ENCODE measurements at places on chromosomes 16 and 17.

DNA sequence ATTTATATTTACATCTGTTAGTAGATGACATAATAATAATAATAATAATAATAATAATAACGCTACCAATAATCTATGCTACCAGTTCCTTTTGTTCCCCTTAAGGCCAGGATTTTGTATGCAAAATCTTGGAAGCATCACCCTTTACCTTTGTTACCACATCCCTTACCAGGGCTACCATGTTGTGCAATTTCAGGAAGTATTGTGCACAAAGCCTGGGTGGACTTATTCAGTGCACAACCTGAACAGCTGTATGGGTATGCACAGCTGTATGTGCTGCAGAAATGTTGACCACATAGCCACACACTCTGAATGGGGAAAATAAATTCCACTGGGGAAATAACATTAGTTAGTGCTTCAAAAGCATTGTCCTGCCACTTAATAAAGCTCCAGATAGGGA lies 19.9 kb upstream of the CALB2 start:
- DNase-seq: no peak

DNA sequence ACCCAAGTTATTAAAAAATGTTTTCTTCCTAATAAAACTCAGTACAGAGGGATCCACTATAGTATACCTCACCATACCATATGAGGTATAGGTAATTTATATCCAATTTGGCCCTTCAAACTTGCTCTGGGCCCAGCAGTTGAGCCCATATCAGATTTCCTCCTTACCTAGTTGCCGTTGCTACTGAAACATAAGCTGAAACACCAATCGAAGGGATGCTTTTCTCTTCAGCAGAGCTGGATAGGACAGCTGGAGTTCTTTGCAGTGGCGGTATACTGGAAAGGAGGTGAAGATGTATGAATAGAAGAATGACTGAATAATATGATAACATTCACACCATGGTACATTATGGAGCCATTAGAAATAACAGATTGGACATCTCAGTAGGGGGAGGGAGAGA lies 42.7 kb downstream of the TNRC6C start:
- no peak for DNase-seq

- DNase-seq: no peak
These were observed 2.3 kb downstream of the DLG4 start for GRCh38 chr17:7217113-7217987.

GRCh38 chr16:12627394-12627793 lies 176.3 kb downstream of the CPPED1 start:
- DNase-seq: no peak

DNA sequence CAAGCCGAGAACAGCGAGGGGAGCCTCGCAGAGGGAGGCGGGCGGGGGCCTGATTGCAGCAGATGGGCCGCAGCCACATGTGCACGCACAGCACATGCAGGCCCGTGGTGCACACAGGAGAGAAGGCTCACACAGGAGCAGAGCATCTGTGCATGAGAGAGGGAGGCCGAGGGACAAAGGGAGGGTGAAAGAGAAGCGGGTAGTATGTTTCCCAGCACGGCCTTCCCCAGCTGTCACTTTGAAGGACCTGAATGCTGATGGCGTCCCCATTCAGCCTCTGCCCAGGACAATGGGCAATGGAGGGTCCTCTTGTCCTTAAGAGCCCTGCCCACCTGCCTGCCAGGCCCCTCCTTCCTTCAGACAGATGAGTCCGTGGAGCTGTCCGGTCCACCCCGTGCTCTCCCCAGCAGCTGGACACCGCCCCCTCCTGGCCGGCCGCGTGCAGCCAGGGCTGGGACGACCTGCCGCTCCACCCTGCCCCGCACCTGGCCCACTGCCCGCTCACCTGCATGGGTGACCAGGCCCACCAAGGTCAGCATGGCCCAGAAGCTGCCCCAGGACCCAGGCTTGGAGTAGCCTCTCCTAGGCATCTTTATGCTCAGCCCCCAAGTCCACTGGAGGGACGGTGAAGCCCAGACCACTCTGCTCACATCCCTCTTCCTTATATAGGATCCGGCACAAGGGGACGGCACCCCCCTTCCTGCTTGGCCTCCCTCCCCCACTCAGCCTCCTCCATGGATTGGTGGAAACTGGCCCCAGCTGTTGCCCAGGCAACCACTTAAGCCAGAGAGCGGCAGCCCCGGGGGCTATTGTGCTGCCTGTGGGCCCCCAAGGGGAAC lies at the start of gene BTBD17:
BTBD17 (minus strand) TSS at position 639 of the 839 bp plus-strand sequence; CDS start at position 590, 49 bp downstream.
- peak; percentile 75 for DNase-seq

- DNase-seq: peak; percentile 16
These were observed 7.5 kb upstream of the SPPL2C start for GRCh38 chr17:45837187-45837586.

- DNase-seq: no peak
These were observed 138.9 kb upstream of the CDH11 start for GRCh38 chr16:65260746-65261145.

Data from Right ventricle myocardium inferior (tissue), 1 donor.